ENCODE measurements at places on chromosomes 11 and 22.

DNA sequence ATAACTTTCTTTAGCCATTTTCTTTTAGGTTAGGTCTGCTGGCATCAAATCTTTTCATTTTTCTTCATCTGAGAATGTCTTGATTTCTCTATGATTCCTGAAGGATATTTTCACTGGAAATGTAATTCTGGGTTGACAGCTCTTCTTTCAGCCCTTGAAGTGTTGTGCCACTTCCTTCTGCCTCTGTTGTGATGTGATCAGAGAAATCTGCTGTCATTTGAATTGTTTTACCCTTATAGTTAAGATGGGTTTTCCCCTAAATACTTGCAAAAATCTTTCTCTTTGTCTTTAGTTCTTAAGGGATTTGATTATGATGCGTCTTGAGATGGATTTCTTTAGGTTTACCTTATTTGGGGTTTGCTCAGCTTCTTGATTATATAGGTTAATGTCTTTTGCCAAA lies 23.0 kb downstream of the USP47 start:
- DNase-seq = no peak

DNA sequence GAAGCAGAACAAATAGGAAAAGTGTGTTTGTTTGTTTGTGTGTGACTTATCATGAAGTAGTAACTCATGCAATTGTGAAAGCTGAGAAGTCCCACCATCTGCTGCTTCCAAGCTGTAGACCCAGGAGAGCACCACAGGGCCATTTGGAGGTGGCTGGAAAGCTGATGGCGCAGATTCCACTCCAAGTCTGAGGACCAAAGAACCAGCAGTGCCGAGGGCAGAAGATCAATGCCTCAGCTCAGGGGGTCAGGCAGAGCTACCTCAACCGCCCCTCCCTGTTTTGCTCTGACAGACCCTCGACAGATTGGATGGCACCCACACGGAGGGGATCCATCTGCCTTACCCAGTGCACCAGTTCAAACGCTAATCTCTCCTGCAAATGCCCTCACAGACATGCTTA lies 896.2 kb downstream of the BRD1 start:
- no peak for DNase-seq

- DNase-seq = no peak
Observed at GRCh38 chr11:120122924-120123683, 14.8 kb downstream of the TRIM29 start.

GRCh38 chr11:113021111-113021510 lies 59.9 kb downstream of the NCAM1 start:
- no peak for DNase-seq

DNA sequence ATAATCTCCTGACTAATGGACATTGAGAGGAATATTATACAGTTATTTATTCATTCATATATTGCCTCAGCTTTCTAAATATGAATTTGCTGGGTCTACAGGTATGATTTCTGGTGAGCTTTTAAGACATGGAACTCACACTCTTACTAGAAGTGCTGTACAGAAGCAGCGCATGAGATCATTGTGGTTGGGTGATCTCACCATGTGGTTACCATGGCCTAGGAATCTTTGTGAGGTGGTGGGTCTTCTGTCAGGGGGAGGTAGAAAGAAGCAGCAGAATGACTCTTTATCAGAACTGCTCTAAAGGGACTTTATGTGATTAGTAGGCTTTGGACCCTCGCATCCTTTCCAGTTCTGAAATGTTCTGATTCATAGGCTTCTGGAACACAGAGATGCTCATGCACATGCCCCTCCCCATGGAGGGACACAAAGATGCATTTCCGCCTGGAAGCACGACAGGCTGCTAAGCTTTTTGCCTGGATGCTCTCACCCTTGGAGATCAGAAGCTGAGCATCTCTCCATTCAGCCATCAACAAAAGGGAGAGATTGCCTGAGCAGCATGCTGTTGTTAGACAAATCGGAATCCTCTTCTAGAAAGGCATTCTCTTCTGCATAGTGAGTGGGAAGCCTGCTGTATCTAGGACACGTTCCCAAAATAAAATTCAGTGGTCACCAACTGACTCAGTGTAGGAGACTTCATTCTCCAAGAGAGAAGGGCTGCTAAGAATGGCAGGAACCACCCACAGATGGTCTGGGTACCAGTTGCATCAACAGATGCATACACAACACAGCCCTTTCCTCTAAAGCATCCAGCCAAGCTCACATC lies 51.3 kb downstream of the KIRREL3 start:
- DNase-seq = no peak

DNA sequence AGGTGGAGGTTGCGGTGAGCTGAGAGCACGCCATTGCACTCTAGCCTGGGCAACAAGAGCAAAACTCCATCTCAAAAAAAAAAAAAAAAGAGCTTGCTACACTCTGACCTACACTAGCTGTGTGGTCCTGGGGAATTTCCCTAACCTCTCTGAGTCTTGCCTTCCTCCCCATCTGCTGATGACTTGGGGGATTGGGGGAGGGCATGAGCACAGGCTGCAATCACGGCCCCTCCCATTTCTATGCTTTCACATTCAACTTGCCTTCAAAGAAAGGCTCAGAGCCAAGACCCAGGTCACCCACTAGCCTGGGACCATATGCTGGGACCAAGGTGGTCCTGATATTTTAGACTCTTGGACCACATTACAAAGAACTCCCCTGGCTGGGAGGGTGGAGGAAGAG lies 39.8 kb upstream of the TEF start:
- no peak for DNase-seq

DNA sequence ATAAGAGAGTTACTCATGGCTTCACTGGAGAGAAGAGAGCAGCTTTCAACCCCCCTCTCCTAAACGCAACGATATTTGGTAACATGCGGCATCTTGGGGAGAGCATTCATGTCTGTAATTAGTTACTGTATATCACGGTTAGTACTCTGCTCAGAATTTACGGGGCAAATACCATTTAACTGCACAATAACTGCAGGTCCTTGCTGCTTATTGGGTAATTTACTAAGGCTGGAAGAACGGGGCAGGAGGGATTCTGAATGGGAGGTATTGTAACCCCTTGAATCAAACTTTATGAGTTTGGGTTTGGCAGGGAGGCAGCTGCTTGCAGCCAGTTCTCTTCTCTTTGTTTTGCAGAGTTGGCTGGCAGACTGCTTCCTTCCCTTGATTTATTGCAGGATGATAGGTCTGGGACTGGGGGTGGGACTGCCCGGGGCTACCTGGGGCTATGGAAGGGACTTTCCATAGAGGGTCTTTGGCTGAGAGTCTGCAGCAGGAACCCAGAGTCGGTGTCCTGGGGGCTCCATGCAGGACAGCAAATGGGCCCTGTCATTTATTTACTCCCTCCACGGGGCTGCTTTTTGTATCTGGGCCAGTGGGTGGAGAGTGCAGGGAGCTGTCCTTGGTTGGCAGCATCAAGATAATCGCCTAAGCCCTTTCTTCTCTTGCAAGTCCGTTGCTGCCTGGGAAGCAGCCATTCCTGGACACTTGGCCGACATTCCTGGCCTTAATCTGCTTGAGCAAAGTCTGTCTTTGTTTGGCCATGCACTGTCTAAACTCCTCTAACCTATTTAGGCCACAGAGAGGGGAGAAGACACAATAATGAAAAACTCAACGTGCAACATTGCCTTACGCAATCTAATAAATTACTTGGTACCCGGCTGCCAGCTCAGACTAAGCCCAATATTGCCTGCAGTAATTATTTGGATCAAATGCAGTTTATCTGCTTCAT lies 188.9 kb downstream of the ST3GAL4 start:
- DNase-seq = no peak

- no peak for DNase-seq
Observed at GRCh38 chr11:1205987-1206331, 16.9 kb upstream of the MUC5B start.

GRCh38 chr11:14111496-14111895 lies 149.0 kb downstream of the SPON1 start:
- no peak for DNase-seq

- DNase-seq = no peak
Observed at GRCh38 chr11:13207665-13208594, 69.7 kb upstream of the BMAL1 start.
